ENCODE measurements at places on chromosomes 12 and 14. TPM values are rescaled to one million over a fixed set of nuclear protein-coding genes. Genes with fewer than 3 reads are reported as not detected.

DNA sequence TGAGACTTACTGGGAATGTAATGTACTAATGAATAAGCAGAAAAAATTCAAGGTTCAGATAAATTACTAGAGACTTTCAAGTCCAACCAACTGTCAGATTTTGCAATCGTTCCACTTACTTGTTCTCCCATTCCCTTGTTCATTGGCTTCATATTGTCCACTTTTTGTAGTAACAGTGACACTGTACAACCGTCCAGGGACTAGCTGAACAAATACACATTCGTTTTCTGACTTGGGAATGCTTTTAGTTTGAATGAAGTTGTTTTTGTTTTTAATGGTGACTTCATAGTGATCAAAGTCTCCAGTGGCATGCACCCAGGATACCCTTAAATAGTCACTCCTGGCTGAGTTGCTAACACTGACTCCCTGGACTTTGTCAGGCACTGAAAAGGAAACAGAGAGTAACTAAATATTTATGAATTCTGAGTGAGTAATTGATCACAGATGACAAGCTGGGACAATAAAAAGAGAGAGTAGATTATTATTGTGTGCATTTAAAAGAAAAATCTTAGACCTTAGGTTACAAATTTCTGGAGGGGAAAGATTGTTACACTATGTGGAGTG lies 65.4 kb downstream of the PTPRB start:
- no peak for DNase-seq

The SPX gene
- 0.18 TPM for total RNA-seq

GRCh38 chr14:72554401-72554800 lies 339.5 kb downstream of the DPF3 start:
- DNase-seq = no peak

DNA sequence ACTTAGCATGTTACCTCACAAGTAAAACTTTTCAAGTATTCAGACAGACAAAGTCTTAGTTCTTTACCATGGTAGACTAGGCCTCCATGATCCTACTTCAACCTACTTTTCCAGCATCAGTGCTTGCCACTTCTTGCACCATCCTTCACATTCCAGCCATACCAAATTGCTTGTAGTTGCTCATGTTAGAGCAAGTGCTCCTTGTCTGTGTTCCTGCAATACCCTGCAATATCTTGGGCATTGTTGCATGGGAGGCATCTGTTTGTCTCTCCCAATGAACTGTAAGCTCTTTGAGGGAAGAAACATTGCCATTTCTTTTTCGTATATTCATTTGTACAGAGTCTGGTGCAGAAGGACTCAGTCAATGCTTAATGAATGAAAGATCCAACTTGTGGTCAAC lies 78.0 kb downstream of the SRGAP1 start:
- peak; percentile 42 for DNase-seq

GRCh38 chr14:43855556-43855955 lies 651.5 kb downstream of the FSCB start:
- DNase-seq = no peak

DNA sequence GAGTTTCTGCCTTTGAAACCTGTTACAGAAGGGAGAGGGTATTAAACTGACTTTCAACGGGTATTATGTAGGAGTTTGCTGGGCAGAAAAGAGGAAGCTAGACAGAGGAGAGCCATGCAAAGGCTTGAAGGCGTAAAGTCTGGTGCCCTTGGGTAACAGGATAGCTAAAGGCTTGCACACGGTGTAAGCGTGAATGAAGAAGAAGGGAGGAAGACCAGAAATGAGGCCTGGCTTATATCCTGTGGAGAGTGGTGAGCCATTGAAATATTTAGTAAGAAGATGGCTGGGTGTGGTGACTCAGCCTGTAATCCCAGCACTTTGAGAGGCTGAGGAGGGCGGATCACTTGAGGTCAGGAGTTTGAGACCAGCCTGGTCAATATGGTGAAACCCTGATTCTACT lies 22.6 kb downstream of the SUDS3 start:
- no peak for DNase-seq

The PRICKLE1 gene
- total RNA-seq = 6.9 TPM

- no peak for DNase-seq
These were observed 40.4 kb upstream of the SYCP3 start for GRCh38 chr12:101779626-101780025.

DNA sequence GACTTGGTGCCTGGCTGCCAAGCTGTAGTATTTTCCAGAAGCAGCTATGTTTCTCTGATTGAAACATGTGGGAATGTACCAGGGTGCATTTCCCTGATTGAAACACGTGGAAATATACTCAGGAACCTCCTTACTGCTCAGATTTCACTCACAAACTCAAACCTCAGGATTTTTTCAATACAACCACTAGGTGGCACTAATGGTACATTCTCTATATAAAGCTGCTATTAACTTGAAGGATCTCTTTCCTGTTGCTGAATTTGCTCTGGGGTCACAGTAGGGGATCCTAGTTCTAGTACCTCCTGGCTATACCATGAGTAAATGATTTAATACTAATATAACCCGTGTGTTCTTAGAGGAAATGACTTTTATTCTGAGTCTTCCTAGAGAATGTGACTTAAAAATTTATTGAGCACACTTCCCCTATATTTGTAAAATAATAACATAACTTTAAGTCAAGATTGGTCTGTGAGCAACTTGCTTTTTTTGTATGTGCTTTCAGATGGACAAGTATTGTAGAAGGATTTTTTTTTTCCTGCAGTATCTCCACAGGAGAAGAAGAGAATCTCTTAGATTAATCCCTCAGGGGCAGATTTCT lies 173.8 kb upstream of the MIS18BP1 start:
- DNase-seq = peak; percentile 43

DNA sequence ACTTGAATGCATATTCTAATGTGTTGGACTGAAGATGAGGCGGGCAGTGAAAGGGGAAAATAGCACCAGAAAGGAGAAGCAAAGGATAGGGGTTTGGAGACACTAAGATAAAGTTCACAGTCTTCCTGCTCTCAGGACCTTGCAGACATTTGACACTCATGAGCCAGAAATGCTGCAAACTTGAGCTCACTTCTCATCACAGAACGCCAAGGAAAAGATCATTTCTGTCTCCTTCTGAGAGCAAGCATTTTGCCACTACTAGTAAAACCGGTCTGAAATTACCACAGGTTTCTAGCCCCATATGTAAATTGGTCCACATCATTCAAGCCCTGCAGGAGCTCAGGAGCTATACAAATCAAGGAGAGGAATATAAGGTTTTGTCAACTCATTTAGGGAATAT lies 44.6 kb upstream of the ANO2 start:
- no peak for DNase-seq

GRCh38 chr12:116687888-116688287 lies 50.0 kb downstream of the SPRING1 start:
- DNase-seq = no peak

The HNF1A gene
- not detected for total RNA-seq

The MMP17 gene
- 20.1 TPM for total RNA-seq

DNA sequence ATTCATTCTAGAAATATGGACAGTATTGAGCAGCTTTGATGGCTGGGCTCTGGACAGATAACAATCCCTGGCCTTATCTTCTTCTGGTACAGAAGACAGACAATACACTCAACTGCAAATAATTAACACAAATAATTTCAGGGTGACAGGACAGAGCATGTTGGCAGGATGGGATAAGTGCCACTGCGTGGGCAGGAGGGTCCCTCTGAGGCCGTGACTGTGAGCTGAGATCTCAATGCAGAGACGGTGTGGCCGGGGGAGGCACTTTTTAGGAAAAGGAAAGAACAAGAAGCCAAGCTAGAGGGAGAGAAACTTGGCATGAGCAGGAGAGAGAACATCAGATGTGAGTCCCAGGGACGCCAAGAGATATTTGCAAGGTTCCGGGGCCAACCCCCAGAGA lies 8.1 kb downstream of the SYNE3 start:
- no peak for DNase-seq

DNA sequence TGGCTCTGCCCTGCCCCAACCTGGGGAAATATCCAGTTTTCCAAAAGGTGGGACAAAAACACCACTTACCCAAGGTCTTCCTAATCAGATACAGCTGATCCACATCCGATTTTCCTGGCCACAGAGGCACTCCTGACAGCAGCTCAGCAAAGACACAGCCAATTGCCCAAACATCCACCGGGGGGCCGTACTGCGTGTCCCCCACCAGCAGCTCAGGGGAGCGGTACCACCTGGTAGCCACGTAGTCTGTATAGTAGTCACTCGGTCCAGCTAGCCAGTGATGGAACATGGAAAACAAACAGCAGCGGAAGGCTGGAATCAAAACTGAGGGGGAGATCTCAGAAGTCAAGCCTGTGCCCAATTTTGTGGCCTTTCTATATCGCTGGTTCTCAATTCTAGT lies 28.8 kb downstream of the DMAC2L start:
- no peak for DNase-seq

The RNF212B gene
- total RNA-seq = not detected

The NKX2-1 gene
- not detected for total RNA-seq
